Large intestine (tissue), 12 donors: ENCODE measurements at places on chromosomes 2 and 18. TPM values are rescaled to one million over a fixed set of nuclear protein-coding genes. Genes with fewer than 3 reads are reported as not detected.

The GALM gene
- polyA plus RNA-seq = 76.1 TPM

The LHCGR gene
- polyA plus RNA-seq = 0.03 TPM

The NAT8 gene
- polyA plus RNA-seq = 0.46 TPM

The HJURP gene
- polyA plus RNA-seq = 10.6 TPM

The SIX3 gene
- polyA plus RNA-seq = not detected

The CD226 gene
- polyA plus RNA-seq = 1.6 TPM

The MALL gene
- 147 TPM for polyA plus RNA-seq

The MPP4 gene
- polyA plus RNA-seq = 0.24 TPM

The CRACDL gene
- 3.0 TPM for polyA plus RNA-seq

The WNT6 gene
- polyA plus RNA-seq = 0.24 TPM

The PREB gene
- 48.5 TPM for polyA plus RNA-seq

The GNAL gene
- 4.4 TPM for polyA plus RNA-seq

The CNTNAP5 gene
- polyA plus RNA-seq = 2.2 TPM

- no peak for DNase-seq
Measured at GRCh38 chr2:152022090-152022489, 76.8 kb downstream of the CACNB4 start.

DNA sequence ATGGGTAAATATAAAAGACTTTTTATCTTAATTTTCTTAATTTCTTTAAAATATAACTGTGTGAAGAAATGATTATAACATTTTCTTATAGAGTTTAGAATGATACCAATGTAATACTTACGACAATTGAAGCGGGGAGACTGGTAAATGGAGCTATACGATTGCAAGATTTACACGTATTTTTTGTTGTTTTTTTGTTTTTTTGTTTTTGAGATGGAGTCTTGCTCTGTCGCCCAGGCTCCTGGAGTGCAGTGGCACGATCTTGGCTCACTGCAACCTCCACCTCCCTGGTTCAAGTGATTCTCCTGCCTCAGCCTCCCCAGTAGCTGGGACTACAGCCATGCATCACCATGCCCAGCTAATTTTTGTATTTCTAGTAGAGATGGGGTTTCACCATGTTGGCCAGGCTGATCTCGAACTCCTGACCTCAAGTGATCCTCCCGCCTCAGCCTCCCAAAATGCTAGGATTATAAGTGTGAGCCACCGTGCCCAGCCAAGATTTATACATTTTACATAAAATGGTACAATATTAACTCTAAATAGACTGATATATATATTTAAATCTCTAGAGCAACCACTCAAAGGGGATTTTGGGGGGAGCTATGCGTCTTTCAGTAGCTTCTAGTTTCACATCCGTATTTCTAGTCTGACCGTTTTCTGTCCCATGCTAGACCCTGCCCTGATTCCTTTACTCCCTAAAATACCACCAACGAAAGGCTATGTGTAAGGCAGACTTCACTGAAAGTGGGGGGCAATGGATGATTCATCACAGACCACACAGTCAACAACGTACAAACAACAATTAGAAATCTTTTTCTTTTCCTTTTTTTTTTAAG is 28.2 kb upstream of the ATG16L1 start:
- no peak for DNase-seq

- no peak for DNase-seq
Measured at GRCh38 chr18:76850112-76850511, 27.8 kb downstream of the ZNF236 start.

GRCh38 chr2:34736482-34736881 is 1137.4 kb upstream of the FAM98A start:
- DNase-seq = no peak

DNA sequence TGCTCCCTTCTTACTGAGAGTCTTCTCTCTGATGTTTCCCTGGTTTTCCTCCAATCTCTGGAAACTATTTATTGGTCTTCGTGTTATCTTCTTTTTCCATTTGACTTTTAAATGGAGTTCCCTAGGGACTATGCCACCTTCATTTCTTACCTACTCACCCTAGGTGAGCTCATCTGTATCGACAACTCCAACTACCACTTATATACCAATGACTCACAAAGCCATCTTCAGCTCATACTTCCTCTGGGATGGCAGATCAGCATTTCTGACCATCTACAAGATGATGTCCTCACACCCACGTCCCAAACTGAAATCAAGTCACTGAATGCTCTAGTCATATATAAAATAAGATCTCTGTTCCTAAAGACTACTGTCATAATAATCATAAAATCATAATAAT is 40.6 kb downstream of the CFAP210 start:
- no peak for DNase-seq

DNA sequence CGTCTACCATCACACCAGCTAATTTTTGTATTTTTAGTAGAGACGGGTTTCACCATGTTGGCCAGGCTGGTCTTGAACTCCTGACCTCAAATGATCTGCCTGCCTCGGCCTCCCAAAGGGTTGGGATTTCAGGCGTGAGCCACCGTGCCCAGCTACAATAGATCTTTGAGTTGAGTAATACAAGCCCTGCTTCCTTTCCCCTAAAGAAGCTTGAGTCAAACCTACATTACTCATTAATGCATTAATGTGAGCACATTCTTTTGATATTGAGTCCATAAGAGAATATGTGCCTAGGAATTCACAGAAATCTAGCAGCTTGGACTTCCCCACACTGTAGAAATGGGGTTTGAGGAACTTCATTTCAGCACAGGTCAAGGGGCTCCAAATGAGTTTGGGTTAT is 39.6 kb downstream of the PSMG2 start:
- no peak for DNase-seq

DNA sequence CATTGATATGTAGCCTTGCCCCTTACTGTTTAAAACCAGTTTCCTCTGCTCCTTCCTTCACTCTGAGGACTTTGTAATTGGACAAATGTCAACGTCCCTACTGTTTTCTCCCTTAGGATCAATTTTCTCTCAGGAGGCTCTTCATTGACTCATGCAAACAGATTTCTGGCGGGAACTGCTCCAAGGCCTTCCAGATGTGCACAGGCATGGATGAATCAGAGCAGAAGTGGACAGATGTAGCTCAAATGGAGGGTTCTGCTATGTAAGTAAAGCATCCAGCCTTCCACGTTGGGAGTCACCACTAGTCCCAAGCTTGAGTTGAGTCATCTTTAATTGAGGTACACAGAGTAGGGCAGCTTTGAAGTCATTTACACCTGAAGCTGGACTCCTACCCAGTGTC is 34.1 kb upstream of the ZDBF2 start:
- no peak for DNase-seq

GRCh38 chr2:205706769-205707381 is 24.6 kb downstream of the NRP2 start:
- DNase-seq = peak; percentile 47

DNA sequence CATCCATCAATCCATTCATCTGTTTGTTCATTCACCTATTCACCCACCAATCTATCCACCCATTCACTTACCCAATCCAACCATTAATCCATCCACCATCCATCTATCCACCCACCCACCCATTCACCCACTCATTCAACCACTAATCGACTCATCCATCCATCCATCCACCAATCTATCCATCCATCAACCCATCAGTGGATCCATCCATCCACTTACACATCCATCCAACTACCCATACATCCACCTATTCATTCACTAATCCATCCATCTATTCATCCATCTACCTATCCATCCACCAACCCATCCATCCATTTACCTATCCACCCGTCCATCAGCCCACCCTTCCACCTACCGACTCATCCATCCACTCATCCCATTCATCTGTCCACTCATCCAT is 11.3 kb downstream of the MYO7B start:
- no peak for DNase-seq

DNA sequence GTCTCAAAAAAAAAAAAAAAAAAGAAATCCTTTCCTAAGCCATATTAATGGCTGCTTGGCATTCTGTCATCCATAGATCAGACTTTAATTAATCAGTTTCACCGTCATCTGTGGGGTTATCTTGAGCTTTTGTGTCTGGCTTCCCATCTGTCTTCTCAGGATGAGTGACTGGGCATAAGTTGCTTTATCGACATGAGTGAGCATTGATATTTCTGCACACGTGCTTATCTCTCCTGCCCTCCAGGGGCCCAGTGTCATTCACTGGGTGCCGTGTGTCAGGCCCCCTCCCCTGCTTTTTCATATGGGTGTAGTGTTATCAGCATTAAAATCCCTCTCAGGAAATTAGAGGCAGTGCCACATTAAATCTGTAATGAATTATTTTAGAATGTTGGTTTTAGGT is 65.6 kb downstream of the SH3BP4 start:
- DNase-seq = no peak

GRCh38 chr2:43274055-43274454 is 47.6 kb upstream of the ZFP36L2 start:
- DNase-seq = no peak

DNA sequence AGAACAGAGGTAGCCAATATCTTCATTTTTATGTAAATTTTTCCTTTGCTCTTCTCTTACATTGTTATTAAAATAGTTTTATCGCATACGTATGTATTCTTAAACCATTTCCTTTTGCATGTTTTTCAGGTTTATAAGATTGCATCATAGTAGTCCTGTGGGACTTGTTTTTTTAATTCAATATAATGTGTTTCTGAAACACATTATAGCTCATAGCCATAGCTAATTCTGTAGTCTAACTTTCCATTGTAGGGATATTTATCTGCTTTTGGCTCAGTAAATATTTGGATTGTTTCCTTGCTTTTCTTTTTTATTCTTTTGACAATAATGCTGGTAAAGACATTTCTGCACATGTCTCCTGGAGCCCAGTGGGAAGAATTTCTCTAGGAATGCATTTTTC is 484.3 kb downstream of the PTPRM start:
- DNase-seq = no peak

GRCh38 chr2:28279371-28279770 is 113.3 kb upstream of the FOSL2 start:
- no peak for DNase-seq

DNA sequence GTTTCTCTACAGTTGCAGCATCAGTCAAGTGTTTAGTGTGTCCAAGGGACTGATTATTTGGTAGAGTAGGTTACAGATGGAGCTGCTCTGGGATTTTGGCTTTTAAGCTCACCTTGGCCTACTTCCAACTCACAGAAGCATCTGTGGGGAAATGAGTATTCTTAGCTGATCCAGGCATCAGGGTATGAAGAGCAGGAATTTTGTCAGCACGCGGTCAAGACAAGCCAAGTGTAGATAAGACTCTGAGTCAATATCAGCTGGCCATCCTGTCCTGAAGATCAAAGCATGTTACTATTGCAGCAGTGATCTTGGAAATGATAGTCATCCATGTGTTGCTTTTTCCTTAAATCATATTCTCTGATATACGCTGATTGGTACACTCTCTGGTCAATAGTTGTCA is 24.4 kb downstream of the SERPINB4 start:
- DNase-seq = no peak

GRCh38 chr2:9205486-9205885 is 1.1 kb upstream of the ASAP2 start:
- DNase-seq = no peak

GRCh38 chr2:172596776-172597175 is 40.9 kb downstream of the PDK1 start:
- DNase-seq = no peak

- no peak for DNase-seq
Measured at GRCh38 chr2:142682528-142682927, 194.9 kb upstream of the KYNU start.

DNA sequence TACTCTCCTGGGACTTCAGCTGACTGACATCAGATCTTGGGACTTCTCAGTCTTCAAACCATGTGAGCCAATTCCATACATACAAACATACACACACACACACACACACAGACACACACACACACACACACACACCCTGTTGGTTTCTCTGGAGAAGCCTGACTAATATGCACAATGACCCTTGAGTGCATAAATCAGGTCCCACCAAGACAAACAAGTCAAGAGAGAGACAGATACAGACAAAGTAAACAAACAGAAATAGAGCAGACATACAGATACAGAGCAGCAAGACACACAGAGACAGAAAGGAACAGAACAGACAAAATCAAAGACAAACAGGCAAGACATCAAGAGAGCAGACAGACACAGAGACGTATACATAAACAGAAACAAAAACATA is 43.8 kb upstream of the DDX18 start:
- peak; percentile 26 for DNase-seq

DNA sequence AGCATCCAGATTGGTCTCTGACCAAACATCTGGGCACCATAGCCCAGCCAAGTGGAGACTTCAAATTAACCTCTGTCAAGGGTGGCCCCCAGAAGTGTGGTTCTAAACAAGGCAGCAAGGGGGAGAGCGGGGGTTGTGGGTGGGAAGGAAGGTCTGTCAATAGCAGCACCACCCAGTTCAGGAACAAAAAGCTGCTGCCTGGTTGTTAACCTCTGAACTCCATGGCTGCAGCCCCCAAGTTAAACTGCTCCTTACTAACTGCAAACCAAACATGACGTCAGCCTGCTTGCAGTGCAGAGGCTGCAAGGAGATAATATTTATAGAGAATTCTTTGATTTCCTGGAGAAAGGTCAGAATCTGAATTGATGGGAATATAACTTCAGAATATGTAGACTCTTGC is 76.5 kb downstream of the ARL4C start:
- DNase-seq = peak; percentile 28

DNA sequence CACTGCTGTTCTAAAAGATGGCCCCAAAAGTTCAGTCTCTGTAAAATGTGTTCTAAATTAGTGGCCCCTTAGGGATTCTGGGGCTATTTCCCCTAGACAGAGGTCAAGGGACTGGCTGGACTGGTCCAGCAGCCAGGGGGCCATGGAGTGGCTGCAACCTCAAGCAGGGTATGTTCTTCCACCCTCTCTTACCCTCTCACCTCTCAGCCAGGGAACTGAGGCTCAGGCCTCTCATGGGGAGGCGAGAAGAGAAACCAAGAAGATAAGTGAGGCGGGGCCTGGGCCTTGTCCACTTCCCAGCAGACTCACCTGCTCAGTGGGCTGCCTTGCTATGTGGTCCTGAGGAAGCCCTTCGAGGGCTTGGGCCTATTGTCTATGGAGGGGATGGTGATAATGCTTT is 339.7 kb downstream of the MYCN start:
- DNase-seq = no peak

- DNase-seq = no peak
Measured at GRCh38 chr18:23243178-23243577, 107.9 kb downstream of the CABLES1 start.

GRCh38 chr2:173355866-173356508 is 1.3 kb downstream of the CDCA7 start:
- DNase-seq = no peak

DNA sequence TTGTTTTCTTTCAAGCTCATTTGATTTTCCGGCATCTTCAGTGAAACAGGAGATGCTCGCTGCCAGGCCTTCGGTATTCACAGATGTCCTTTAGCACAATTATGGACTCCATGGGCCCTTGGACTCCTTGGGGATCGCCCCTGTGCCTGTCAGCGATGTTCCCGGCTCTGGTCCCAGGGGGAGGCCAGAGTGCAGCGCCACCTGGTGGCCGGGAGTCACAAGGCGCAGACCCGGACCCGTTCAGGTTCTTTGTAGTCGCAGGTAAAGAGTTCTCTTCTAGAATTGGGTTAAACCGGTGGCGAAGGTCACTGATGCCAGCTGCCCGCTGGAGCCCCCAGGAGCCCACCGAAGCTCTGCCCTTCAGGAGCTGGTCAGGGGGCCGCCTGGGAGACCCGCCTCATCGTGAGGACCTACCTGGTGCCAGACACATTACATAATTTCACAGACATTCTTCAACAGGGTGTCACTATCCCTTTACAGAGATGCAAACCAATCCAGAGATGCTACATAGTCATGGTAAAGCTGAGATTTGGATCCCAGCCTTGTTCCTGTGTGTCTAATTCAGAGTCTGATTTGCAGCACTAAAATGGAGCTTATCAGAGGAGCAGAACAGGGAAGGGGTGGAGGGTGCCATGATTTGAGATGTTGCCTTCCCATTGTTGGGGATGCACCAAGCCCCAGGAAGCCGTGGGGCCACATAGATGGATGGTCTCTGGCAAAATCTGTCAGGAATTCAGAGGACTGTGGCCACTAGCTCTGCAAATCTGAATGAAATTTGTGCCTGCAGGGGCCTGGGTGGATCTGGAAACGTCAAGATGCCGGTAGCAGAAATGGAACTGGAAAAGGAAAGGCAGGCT is 6.0 kb upstream of the INPP5D start:
- peak; percentile 49 for DNase-seq
